ELF-1 (cell line): ENCODE measurements at places on chromosomes 12 and 14.

- DNase-seq: no peak
Measured at GRCh38 chr12:94205822-94206221, 57.4 kb downstream of the PLXNC1 start.

DNA sequence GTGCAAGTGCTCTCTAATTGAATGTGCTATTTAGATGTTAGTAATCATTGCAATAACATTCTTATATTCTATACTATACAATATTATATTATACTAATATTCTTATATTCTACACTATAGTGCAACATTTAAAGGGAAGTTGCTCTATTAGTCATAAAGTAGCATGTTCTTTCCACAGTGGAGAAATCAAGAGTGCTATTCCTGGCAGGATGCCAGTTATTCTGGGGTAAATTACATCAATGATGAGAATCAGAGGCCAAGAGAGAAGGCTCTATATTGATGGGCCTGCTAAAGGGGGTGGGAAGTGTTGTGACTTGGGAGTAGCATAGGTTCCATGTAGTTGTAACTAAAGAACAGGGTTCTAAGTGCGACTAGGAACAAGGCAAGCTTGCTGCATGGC, 121.5 kb downstream of the SLC15A5 start:
- DNase-seq: no peak

- no peak for DNase-seq
Measured at GRCh38 chr12:67716817-67717216, 68.3 kb downstream of the DYRK2 start.

GRCh38 chr12:2161473-2161872, 108.7 kb downstream of the CACNA1C start:
- DNase-seq: peak; percentile 56

GRCh38 chr12:29640589-29641345, 143.0 kb downstream of the TMTC1 start:
- DNase-seq: peak; percentile 88

- no peak for DNase-seq
Measured at GRCh38 chr12:12630850-12631249, 19.2 kb downstream of the CREBL2 start.

- no peak for DNase-seq
Measured at GRCh38 chr12:13242936-13243335, 46.4 kb downstream of the EMP1 start.

DNA sequence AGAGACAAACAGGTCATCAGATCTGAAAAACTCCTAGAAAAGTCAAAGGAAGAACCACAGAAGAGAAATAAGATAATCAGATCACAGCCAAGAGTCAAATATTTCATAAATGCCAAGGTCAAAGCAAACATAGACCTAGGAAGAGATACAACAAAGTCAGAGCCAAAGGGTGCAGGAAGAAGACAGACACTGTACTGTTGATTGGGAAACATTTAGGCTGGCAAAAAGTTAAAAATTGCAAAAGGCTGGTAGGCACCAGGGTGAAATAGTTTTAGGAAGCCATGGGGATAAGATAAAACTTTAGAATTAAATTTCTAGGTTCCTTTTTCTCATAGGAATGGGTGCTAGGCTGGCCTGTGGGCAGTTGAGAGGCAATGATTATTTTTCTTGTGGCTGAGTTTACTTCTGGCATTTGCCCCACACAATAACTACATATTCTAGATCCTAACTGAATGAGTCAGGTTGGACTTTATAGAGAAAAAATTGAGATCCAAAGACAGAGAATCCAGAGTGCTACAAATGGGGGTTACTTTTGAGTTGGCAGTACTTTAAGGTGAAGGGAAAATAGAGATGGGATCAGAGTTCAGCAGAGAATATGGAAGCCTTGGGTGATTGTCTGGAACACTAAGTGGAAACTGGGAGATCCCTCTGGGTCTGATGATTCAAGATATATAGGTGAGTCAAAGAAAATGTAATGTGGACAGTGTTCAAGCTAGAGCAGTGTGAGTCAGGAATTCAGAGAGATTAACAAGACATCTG, 215.5 kb downstream of the C12orf50 start:
- DNase-seq: no peak

DNA sequence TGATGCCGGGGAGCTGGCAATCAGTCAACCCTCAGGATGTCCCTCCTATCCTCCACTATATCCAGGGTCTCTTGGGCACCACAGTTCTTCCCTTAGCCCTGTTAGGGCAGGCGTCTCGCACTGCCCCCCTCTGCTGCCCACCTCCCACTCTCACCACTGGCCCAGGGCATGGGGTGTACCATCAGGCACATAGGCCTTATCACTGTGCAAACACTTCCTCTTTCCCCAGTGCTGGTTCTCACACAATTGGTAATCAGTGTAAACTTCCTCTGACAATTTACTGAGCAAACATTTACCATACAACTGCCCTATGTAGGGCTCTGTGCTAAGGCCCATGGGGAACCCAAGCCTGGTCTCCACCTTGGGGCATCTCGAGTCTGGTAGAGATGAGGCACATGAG, 20.1 kb upstream of the TMED10 start:
- no peak for DNase-seq

- no peak for DNase-seq
Measured at GRCh38 chr12:78156751-78157150, 326.1 kb downstream of the NAV3 start.

GRCh38 chr14:92641306-92641705, 107.1 kb downstream of the LGMN start:
- DNase-seq: no peak

- no peak for DNase-seq
Measured at GRCh38 chr14:48598458-48598857, 923.1 kb upstream of the MDGA2 start.

- no peak for DNase-seq
Measured at GRCh38 chr12:78328524-78328923, 497.8 kb downstream of the NAV3 start.

- DNase-seq: no peak
Measured at GRCh38 chr14:62819931-62820330, 225.3 kb downstream of the KCNH5 start.

DNA sequence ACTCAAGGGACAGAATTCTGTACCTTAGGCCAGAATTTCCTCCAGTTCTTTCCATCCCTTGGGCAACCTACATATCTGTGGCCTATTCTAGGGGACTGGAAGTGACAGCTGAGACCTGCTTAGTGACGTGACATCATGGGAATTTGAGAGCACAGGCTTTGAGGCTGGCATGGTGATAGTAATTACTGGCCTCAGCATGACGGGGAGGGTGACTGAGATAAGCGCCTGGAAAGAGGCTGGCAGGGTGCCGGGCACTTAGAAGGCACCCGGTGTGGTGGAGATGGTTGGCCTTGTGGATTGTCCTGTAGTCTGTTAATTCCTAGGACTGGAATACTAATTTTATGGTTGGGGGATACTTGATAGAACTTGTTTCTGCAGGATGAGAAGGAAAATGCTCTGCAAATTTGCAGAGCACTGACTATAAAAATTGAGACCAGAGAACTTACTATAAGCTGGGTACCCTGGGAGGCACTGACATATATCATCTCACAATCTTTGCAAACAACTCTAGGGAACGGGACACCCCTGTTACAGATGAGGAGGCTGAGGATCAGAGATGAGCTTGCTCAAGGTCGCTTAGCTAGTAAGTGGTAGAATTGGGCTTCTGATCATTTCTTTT, 42.2 kb upstream of the TBX3 start:
- no peak for DNase-seq

- DNase-seq: peak; percentile 8
Measured at GRCh38 chr14:34246206-34246605, 215.8 kb downstream of the SPTSSA start.

- DNase-seq: no peak
Measured at GRCh38 chr14:73744175-73744867, 30.1 kb upstream of the PNMA1 start.

GRCh38 chr12:98893126-98893674, 248.1 kb downstream of the APAF1 start:
- no peak for DNase-seq

- peak; percentile 5 for DNase-seq
Measured at GRCh38 chr12:49058366-49059044, 2.1 kb downstream of the KMT2D start.

DNA sequence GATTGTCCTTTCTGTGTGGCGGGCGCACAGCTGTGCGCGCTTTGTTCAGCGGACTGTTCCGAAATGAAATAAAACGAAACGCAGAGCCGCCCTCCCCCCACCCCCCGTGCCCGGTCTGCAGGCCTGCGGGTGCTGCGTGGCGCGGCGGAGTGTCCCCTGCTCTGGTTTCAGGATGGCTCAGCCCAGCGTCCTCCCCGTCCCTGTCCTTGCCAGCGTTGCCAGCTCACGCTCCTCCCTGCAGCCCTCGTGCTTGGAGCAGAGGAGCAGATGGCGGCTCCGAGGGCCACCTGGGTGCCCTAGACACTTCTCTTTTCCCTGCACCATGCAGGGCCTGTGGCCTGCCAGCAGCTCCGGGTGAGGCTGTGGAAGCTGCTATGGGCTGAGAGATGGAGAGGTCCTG, 17.5 kb upstream of the BEGAIN start:
- DNase-seq: no peak

DNA sequence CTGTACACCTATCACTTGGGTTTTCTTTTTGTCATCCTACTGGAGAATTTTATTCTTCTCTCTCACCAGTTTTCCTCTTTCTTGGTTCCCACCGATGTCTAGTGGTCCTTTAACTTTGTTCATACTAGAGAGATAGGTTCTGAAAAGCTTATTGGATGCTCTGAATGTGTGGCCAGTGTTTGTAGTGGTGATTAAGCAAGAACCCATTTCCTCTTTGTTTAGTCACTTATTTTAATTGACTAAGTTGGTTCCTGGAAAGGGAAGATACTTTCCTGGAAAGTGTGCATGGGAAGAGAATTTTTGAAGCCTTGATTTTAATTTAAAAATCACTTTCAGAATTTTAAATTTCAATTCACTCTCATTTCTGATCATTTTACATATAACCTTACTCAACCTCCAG, 127.2 kb downstream of the OTOGL start:
- DNase-seq: no peak

DNA sequence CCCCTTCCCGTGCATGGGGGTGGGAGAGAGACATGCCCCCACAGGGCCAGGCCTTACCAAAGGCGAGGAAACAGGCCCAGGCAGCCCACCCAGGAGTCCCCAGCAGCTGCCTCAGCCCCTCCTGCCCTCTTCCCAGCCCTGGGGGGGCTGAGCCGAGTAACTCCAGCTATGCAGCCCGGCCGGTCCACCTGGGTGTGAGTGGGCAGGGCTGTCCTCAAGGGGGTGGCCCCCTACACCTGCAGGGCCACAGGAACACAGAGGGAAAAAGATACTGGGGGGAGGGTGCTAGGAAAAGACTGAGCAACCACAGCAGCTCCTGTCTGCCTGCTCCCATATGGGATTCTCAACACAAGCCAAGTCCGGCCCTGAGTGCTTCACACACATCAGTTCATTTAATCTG, 7.6 kb downstream of the FIGNL2 start:
- no peak for DNase-seq

DNA sequence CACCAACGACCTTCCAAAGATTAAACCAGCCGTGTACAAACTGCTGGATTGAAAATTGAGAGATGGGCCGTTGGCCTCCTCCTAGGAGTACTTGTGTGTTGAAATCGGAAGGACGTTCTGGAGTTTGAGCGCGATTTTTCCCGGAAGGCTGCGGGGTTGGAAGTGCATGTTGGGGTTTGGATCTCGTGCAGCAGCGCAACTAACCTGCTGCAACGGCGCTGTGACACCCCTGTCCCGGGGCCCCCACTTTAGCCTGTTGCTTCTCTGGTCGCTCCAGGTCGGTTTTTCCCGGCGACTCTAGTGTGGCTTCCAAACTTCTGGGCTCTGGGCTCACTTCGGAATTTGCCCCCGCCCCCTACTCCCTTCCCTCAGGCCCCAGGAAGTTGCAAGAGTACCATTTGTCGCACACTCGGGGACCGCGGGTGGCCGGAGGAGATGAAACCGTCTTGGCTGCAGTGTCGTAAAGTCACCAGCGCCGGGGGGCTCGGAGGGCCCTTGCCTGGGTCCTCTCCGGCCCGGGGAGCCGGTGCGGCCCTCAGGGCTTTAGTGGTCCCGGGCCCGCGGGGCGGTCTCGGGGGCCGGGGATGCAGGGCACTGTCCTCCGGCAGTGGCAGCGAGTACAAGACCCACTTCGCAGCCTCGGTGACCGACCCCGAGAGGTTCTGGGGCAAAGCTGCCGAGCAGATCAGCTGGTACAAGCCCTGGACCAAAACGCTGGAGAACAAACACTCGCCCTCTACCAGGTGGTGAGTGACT, at the start of gene ACSS3:
TSS of gene ACSS3 (plus strand) at position 394 of the 756 bp plus-strand sequence. CDS start at position 436, 42 bp downstream.
- DNase-seq: peak; percentile 91

DNA sequence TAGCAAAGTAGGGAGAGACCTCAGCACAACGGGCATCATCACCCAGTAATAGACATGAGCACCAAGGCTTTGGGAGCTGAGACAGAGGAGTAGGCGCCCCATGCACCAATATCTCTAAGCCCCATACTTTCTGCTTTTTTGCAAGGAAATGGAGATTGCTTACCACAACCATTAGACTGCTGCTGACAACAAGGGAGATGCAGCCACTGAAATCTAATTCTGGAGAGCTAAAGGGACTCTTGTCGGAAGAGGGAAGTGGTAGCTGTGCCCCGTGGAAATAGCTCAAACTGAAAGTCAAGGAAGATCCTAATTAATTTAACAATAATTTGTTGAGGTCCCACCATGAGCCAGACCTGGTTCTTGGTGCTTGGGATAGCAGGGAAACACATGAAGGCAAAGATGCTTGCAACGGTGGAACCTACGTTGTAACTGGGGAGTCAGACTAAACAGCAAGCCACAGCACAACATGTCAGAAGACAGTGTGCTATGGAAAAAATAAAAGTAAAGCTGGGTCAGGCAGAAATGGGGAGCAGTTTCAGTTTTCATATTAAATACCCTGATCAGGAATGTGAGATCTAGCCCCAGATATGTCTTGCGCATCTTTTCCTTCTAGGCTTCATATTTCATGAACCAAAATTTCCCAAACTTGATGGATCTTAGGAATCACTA, 1131.0 kb downstream of the BCL11B start:
- DNase-seq: no peak
